ENCODE measurements at places on chromosomes 16 and 17. TPM values are rescaled to one million over a fixed set of nuclear protein-coding genes. Genes with fewer than 3 reads are reported as not detected.

The IGSF6 gene
- 5.7 TPM for polyA plus RNA-seq

The SLC16A5 gene
- polyA plus RNA-seq = 2.1 TPM

The SULT1A2 gene
- 10.6 TPM for polyA plus RNA-seq

The TBC1D3H gene
- polyA plus RNA-seq = 0.08 TPM

- DNase-seq = peak; percentile 88
These were observed 36.6 kb upstream of the MED9 start for GRCh38 chr17:17440010-17440843.

DNA sequence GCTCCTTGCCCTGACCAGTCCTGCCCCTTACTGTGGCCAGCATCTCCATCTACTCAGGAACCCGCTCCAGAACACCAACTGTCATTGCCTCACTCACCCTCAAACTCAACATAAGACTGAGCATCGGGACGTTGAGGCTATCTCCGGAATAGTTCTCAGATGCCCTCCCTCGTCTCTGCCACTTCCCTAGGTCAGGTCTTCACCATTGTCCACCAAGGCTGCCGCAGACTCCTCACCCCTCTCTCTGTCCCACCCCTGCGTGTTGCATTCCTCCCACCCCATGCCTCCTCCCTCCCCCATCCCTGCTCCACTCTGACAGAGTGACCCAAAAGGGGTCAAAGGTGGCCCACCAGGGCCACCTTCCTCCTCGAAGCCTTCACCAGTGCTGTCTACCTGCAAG is 37.2 kb downstream of the C17orf67 start:
- no peak for DNase-seq

The CD300LB gene
- 0.09 TPM for polyA plus RNA-seq

The KRT28 gene
- polyA plus RNA-seq = not detected

The CTRL gene
- polyA plus RNA-seq = 5.0 TPM

GRCh38 chr16:57468346-57468745 is 5.9 kb downstream of the POLR2C start:
- DNase-seq = no peak

GRCh38 chr17:20228410-20228809 is 219.3 kb downstream of the SPECC1 start:
- DNase-seq = no peak

GRCh38 chr17:5822281-5823060 is 238.2 kb upstream of the NLRP1 start:
- DNase-seq = no peak

The TMEM98 gene
- 7.0 TPM for polyA plus RNA-seq

DNA sequence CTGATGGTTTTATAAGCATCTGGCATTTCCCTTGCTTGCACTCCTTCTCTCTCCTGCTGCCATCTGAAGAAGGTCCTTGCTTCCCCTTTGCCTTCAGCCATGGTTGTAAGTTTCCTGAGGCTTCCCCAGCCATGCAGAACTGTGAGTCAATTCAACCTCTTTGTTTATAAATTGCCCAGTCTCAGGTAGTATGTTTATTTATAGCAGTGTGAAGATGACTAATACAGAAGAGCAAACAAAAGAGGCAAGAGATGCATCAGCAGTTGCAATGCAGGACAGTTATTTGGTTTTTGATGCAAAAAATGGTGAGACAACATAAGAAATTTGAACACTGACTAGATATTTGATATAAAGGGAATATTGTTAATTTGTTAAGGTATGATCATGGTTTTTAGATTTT is 16.8 kb downstream of the TMEM100 start:
- no peak for DNase-seq

GRCh38 chr17:379531-380465 is 27.2 kb upstream of the RPH3AL start:
- DNase-seq = no peak

- DNase-seq = no peak
These were observed 4.1 kb upstream of the MED24 start for GRCh38 chr17:40058186-40058784.

DNA sequence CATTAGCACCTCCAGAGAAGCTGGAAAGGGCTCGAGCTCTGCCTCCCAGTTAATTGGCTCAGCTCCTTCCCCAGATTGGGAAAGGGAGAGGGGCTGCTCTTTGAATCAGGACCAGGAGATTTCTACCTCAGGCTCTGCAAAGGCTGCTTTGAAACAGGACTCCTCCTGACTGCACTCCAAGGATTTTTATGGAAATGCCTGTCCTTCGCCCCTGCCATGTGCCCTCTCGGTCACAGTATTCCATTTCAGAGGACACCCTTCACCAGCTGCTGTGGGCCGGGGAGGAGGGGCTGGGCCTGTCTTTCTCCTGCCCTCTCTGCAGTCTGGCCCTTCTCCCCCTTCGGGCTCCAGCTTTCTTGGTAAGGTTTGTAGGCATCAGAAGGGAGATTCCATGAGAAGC is 13.6 kb downstream of the MRM1 start:
- DNase-seq = no peak

The ARHGAP23 gene
- polyA plus RNA-seq = 2.7 TPM

DNA sequence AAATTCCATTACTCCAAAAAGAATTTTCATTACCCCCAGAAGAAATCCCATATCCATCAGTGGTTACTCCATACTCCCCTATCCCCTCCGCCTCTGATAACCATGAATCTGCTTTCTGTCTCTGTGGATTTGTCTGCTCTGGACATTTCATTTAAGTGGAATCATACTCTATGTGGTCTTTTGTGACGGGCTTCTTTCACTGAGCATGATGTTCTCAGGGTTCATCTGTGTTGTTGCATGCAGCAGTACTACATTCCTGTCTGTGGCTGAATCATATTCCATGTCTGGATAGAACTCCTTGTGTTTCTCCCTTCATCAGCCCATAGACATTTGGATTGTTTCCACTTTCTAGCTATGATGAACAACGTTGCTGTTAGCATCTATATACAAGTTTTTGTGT is 59.5 kb upstream of the IRX3 start:
- no peak for DNase-seq

The NPIPB4 gene
- polyA plus RNA-seq = 23.8 TPM

DNA sequence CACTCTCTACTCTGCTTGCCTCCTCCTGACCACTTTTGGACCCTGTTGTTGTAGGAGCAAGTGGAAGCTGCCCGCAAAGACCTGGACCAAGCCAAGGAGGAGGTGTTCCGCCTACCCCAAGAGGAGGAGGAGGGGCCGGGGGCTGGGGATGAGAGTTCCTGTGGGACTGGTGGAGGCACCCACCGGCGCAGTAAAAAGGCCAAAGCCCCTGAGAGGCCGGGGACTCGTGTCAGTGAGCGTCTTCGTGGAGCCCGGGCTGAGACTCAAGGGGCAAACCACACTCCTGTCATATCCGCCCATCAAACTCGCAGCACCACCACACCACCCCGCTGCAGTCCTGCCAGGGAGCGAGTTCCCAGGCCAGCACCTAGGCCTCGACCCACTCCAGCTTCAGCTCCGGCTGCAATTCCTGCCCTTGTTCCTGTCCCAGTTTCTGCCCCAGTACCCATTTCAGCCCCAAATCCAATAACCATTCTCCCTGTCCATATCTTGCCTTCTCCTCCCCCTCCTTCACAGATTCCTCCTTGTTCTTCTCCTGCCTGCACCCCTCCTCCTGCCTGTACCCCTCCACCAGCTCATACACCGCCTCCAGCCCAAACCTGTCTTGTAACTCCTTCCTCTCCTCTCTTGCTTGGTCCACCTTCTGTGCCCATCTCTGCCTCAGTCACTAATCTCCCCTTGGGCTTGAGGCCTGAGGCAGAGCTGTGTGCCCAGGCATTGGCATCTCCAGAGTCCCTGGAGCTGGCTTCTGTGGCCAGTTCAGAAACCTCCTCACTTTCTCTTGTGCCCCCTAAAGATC is 11.0 kb upstream of the PHKG2 start:
- DNase-seq = no peak

The CLEC18A gene
- polyA plus RNA-seq = 0.42 TPM

Measured in liver (tissue), 10 donors.